HFFc6 (cell line): ENCODE measurements at places on chromosomes 5 and 9. TPM values are rescaled to one million over a fixed set of nuclear protein-coding genes. Genes with fewer than 3 reads are reported as not detected.

GRCh38 chr5:161547406-161547737 lies 847 bp upstream of the GABRB2 start:
- no peak overlapping the region for H3K4me3 ChIP-seq
- H3K27me3 ChIP-seq, result peaks cover 14% of the 10 kb centered on the region
- no peaks in the 10 kb centered on the region for H3K36me3 ChIP-seq
- H3K4me1 ChIP-seq, result 0 out of 2 replicates have a peak, but pooled peaks cover 7% of the 10 kb centered on the region
- H3K27ac ChIP-seq, result no peak overlapping the region

DNA sequence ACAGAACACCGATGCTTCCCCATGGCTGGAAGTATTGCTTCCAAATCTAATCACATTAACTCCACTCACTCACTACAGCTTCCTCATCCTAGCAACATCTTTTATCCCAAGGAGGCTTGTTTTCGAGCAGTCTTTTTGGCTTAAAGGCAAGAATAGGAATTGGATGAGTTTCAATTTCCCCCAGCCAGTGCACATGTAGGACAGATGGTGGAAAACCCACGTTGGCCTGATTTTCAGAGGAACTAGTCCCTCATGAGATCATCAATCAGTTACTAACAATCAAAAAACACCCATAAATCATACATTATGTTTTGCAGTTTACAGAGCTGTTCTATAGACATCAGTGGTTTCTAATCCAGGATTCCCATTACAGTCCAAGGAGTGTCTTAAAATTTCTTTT lies 48.5 kb upstream of the AGXT2 start:
- no peak overlapping the region for H3K27ac ChIP-seq
- H3K4me3 ChIP-seq, result no peak overlapping the region
- DNase-seq, result no peak
- peaks cover 3% of the 10 kb centered on the region for H3K27me3 ChIP-seq
- H3K36me3 ChIP-seq, result no peaks in the 10 kb centered on the region

DNA sequence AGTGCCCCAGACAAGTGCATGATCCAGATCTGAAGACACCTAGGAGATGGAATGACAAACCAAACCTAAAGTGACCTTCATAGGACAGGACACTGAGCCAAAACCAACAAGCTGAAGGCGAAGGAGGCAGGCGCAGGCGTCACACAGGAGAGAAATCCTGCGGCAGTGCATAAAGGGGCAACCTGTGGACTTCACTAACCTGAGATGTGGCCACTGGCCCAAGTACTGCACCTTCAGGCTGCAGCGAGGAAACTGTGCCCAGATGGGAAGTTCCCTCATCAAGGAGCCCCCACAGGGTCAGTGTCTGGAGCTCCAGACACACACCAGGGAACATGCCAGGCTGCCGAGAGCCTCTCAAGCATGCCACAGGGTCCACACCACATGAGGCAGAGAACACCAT lies 3.7 kb downstream of the IPPK start:
- no peak for DNase-seq
- H3K4me3 ChIP-seq, result no peak overlapping the region
- peaks cover 51% of the 10 kb centered on the region for H3K4me1 ChIP-seq
- H3K27me3 ChIP-seq, result no peaks in the 10 kb centered on the region; the same call in 1 of the 2 replicates

GRCh38 chr9:37984672-37985611 lies 81.0 kb upstream of the SLC25A51 start:
- peaks cover 54% of the 10 kb centered on the region for H3K4me1 ChIP-seq
- H3K27ac ChIP-seq, result peak overlapping the region; percentile 68
- peak overlapping the region; percentile 55 for H3K4me3 ChIP-seq
- H3K36me3 ChIP-seq, result peaks cover 31% of the 10 kb centered on the region; the same call in 1 of the 2 replicates

BARHL1 gene
- not detected in 3 replicates for total RNA-seq

OR1Q1 gene
- total RNA-seq, result not detected in 3 replicates
